Gastroesophageal sphincter (tissue), 4 donors: ENCODE measurements at places on chromosomes 5 and 9.

- no peak for ATAC-seq
These were observed 48.3 kb downstream of the SLCO6A1 start for GRCh38 chr5:102450313-102450990.

- no peak for ATAC-seq
These were observed 14.7 kb upstream of the MLLT3 start for GRCh38 chr9:20636888-20637440.

GRCh38 chr9:127768698-127769097 is 9.8 kb downstream of the SH2D3C start:
- no peak for ATAC-seq

DNA sequence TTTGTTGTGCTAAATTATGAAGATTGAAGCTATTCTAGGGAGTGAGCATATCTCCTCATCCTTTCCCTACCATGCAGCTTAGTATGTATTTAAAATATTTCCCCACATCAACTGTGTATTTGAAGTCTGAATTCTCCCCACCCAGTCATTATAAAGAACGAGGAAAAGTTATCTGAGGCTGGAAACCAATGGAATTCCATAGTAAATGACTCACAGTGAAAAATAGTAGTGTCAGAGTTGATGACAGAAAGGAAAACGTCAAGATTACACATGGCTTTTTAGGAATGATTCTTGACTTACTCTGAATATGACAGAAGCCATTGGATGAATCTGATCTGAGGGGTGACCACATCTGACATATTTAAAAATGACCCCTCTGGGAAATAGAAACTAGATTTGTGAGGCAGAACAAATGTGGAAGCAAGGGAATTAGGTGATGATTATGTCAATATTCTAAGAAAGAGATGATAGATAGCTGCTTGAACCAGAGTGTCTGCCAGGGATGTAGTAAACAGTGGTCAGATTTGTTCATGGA is 1768.9 kb upstream of the CDH9 start:
- ATAC-seq: no peak

DNA sequence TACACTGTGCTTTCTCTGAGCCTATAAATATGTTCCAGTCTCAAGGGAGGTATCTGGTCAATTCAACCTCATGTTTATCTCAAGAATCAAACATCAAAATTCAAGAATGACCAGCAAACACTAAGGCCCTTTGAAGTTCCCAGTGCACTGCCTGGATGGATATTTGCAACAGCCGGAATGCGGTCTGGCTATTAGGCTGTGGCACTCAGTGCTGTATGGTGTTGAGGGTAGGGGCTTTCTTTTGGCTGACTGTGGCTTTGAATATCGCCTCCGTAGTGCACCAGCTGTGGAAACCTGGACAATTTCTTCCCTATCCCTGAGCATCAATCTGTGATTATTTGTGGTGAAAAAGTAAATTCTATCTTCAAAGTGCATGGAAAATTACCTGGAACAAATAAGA is 220.4 kb downstream of the BRINP1 start:
- ATAC-seq: no peak

DNA sequence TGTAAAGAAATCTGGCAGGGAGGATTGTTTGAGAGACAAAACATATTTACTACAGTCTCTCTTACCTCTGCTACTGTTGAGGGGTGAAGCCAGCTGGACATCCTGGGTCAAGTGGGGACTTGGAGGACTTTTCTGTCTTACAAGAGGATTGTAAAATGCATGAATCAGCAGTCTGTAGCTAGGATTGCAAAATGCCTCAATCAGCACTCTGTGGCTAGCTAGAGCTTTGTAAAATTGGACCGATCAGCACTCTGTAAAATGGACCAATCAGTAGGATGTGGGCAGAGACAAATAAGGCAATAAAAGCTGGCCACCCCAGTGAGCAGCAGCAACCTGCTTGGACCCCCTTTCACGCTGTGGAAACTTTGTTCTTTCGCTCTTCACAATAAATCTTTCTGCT is 995.8 kb upstream of the CDH6 start:
- ATAC-seq: no peak

GRCh38 chr5:604391-604831 is 7.7 kb upstream of the CEP72 start:
- no peak for ATAC-seq

DNA sequence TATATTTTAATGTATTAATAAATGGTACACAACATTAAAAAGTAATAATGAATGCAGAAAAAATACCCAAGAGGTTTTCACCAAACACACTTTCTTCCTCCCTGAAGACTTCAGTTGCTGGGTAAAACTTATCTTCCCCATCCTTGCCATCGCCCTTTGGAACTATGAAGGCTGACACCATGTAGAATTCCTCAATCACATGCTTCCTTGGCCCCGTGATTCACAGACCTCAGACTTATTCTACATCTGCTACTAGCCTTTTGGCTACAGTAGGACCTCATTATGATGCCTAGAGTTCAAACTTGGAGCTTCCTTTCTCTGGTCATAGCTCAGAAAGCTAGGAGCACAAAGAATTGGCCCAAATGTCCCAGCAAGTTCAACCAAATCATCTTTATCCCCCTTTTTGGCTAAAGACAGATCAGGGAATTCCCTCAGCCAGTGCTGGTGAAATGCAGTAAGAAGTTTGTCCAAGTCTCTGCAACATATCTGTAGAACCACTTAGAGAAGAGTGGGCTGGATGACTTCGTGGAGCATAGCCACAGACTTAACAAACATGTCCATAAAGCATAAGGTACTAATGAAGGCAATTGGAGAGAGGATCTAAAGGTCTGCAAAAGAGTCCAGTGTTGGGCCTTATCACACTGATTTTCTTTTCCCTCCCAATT is 253.5 kb downstream of the SEC61B start:
- no peak for ATAC-seq

- ATAC-seq: no peak
These were observed 73.9 kb downstream of the PIK3R1 start for GRCh38 chr5:68289498-68289897.

GRCh38 chr5:129163810-129164378 is 69.3 kb downstream of the ISOC1 start:
- no peak for ATAC-seq

- ATAC-seq: no peak
These were observed at the start of gene PCDHGB1 for GRCh38 chr5:141349917-141350619. TSS of gene PCDHGB1 (plus strand) at chr5:141350099. CDS start at chr5:141350261, 162 bp downstream.

- no peak for ATAC-seq
These were observed 303.1 kb upstream of the CDH6 start for GRCh38 chr5:30890377-30890776.

DNA sequence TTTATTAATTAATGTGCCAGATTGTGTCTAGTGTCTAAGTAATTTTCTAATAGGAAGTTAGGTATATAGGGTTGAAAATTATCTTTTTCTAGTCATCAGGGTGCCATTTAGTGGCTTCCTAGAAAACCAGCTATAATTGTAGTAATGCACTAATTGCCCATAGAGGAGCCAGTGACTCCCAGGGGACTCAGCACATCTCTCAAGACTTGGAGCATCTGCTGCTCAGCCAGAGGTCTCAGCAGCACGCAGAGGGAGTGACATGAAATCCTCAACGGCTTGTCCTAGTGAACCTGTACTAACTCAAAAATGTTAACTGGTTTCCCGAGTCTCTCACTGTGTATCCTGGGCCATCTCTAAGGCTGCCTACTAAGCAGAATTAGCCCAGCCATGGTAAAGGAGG is 78.2 kb upstream of the MAN2A1 start:
- no peak for ATAC-seq

DNA sequence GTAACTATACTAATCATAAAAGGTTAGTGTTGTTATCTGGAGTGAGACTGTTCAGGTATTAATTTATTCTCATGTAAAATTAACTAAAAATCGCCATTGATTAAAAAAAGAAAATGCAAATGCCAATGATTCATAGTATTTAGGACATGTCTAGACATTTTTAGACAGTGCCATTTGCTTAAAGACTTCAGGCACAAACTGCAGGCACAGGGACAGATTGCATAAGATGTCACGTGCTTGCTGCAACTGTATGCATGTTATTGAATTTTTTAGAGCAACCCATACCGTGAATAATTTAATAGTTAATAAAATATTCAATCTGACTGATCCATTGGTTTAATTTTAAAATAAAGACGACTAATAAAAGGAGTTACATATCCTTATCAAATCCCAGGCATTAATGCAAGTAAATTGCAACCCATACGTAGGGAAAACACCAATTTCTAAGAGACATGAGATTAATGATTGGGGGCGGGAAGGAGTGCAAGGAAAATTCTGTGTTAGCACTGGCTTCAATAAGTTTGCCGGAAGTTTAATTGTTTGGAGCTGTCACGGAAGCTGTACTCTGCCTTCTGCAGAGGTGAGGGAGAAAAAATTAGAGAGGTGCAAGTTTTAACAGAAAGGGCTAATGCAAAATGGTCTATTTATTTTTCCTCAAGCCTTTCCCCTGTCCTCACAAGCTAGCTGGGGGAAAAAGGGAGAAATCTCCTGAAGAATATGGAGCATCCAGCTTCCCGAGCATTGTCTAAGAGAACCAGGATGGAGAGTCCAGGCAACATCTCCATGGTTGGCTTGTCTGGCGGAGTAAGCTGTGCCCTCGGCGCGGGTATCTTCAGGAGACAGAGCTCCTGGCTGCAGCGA is 2.9 kb downstream of the EDIL3 start:
- no peak for ATAC-seq

DNA sequence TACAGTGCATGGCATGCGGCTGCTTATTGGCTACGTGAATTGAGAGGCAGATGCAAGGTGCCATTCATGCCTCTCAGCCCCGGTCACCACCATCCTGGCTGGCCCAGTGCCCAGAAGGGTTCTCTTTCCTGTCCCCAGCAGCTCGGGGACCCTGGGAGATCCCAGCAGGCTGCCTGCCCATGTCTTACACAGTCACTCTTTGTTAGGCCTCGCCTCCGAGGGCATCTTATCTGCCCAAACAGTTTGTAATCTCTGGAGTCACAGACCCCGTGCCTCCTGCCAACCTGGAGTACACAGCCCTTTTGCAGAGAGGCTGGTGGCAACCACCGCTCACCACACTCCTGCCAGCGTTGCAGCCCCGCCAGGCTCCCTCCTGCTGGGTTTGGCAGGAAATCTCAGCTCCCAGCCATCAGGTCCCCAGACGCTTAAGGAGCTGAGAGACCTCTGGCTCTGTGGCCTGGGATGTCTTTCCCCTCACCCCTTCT is 7.0 kb upstream of the AK1 start:
- no peak for ATAC-seq
